Motor neuron (in vitro differentiated cells): ENCODE measurements at places on chromosomes 2 and 18. TPM values are rescaled to one million over a fixed set of nuclear protein-coding genes. Genes with fewer than 3 reads are reported as not detected.
A peak's percentile ranks its signal among the peaks of the same experiment; 100 is the strongest.

Gene SMYD1
- 0.22 and 1.9 TPM in 2 replicates for total RNA-seq

DNA sequence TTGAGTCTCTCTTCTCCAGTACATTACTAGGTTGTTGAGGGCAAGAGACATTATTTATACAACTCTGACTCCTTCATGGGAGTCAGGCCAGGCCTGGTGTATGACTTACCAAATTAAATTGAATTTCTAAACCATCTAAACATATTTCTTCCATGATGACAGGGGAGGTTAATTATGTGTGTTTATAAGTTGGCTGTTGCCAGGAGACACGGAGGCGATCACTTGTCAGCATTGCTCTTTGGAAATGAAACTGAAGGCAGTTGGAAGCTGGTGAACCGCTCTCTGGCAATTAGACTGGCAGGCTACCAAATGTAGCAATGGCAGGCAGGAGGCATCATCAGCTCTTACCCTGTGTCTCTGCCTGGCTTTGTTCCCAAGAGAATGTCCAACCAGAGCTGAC, 241.4 kb downstream of the KCNS3 start:
- ATAC-seq, result peak; percentile 27

DNA sequence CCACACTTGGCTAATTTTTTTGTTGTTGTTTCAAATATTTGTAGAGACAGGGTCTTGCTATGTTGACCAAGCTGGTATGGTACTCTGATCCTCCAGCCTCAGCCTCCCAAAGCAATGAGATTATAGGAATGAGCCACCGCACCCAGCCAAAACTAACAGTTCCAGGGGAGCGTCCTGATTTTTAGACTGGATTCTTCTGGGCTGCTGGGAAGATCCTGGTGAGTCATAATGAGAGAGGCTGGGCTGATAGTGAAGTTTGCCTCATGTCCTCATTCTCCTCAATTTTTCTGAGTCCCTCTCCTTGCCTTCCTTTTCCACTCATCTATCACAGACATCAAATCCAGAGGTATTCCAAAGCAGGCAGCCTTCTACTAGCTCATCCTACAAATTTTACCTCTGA, 81.3 kb downstream of the VSNL1 start:
- ATAC-seq, result peak; percentile 36

Gene OSBPL6
- 9.4 and 9.9 TPM in 2 replicates for total RNA-seq

GRCh38 chr18:43671431-43671830, 394.1 kb upstream of the SYT4 start:
- no peak for ATAC-seq
